ENCODE measurements at places on chromosomes 16 and 17. TPM values are rescaled to one million over a fixed set of nuclear protein-coding genes. Genes with fewer than 3 reads are reported as not detected.
A peak's percentile ranks its signal among the peaks of the same experiment; 100 is the strongest.

TNFRSF13B gene
- total RNA-seq = not detected

CCL23 gene
- not detected for total RNA-seq

QPRT gene
- 0.42 TPM for total RNA-seq

DCAF7 gene
- 39.1 TPM for total RNA-seq

SRCAP gene
- total RNA-seq = 5.5 TPM

CCL14 gene
- total RNA-seq = not detected

ZSCAN10 gene
- total RNA-seq = 0.38 TPM

CHST4 gene
- not detected for total RNA-seq

C17orf58 gene
- 38.0 TPM for total RNA-seq

MT1E gene
- 2.3 TPM for total RNA-seq

GRCh38 chr16:71439523-71439922 is 2.3 kb downstream of the TLE7 start:
- no peak for DNase-seq

- peak; percentile 75 for DNase-seq
These were observed 376.3 kb downstream of the CNTNAP4 start for GRCh38 chr16:76653390-76654026.

GRCh38 chr17:21467739-21468490 is 91.8 kb downstream of the KCNJ12 start:
- DNase-seq = no peak

GRCh38 chr17:32810690-32811089 is 66.2 kb downstream of the MYO1D start:
- DNase-seq = no peak

- no peak for DNase-seq
These were observed 13.0 kb upstream of the DPEP1 start for GRCh38 chr16:89600427-89600826.

DNA sequence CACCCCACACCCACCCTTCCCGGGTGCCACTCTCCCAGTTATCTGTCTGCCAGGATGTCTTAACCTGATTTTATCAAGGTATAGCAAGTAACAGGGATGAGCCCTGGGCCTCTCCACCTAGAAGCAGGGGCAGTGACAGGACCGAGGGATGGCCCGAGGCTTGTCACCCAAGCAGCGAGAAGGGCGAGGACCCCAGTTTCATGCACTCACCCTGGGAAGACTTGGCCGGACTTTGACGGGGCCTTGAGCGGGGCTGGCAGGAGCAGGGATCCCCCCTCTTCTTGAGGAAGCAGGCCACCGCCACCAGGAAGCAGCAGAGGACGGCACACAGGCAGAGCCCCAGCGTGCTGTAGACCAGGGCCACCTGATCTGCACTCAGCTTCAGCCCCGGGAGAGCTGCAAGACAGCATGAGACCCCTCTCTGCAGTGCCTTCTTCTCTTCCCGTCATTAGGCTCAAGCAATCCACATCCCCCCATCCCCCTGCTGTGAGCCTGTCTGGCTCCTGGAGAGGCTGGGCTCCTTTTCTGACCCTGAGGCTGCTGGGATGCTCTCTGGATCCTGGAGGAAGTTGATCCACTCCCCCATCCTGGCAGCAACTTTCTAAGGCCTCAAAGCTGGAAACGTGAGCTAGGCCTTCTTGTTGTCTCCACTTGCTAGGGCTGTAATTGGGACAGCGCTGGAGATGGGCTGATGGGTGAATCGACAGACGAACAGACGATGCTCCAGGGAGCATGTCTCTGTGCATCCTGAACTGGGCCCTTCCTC is 31.6 kb downstream of the TNFRSF13B start:
- no peak for DNase-seq

GRCh38 chr17:5675625-5676421 is 91.5 kb upstream of the NLRP1 start:
- DNase-seq = no peak

- DNase-seq = no peak
These were observed 145.6 kb downstream of the TMEM132E start for GRCh38 chr17:34725008-34725407.

GRCh38 chr16:66014221-66014620 is 352.3 kb upstream of the CDH5 start:
- DNase-seq = no peak

DNA sequence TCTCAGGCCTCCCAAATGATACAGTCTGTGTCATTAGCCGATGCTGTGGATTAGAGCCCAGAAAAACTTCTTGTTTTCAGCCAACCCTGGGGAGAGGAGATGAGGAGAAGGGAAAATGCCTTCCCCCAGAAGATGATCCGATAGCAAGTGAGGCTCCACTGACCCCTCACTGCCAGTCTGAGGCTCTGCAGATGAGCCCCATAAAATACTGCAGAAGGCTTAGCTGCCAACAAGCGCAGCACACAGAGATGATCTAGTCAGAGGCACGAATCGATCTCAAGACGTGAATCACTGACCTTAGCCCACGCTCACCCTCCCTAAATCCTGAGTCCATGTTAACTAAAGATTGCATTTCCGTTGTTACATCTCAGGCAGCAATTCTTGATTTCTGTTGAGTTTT is 31.5 kb downstream of the SALL1 start:
- DNase-seq = no peak

GRCh38 chr17:70863436-70864248 is 694.3 kb downstream of the KCNJ2 start:
- no peak for DNase-seq

DNA sequence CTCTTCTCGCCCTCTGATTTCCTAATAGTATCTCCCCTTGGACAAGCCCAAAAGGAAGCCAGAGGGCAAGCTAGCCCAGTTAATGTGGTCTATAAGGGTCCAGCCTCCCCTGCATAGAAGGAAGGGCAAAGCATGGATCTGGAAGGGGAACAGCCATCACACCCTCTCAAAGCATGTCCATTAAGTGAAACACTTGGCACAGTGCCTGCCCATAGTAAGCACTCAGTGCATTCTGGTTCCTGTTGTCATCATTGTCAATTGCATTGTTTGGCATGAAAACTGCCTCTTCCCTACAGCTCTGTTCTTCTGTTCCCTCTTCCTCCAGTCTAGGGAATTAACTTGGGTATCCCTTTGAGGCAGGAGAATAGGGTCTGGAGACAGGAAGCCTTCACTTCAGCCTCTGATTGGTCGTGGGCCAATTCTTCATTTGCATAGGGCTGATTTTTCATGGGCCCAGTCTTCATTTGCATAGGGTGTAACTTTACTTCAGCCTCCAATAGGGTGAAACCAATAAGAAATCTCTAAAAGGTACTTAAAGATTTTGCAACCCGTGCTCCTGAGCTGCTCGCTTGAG is 81.4 kb downstream of the C17orf67 start:
- no peak for DNase-seq

GRCh38 chr17:73718912-73719311 is 74.7 kb upstream of the SDK2 start:
- no peak for DNase-seq

DNA sequence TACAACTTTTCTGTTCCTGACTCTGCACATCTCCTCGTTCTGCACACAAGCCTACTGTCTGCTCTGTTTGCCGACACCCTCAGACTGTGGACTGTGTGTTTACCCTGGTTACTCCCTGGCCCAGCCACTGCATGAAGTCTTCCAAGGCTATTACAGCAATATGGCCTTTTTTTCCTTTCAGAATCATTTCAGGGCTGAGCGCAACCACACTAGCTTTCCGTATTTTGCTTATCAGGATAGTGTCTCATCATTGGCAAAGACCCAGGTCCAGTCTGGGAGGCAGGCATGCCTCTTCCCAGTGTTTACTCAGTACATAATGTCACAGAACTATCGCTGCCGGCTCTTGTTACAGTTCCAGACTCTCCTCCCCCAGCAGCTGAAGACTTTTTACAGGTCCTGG is 10.1 kb downstream of the DNAH9 start:
- no peak for DNase-seq

GRCh38 chr16:88312732-88313131 is 70.0 kb upstream of the ZNF469 start:
- no peak for DNase-seq

DNA sequence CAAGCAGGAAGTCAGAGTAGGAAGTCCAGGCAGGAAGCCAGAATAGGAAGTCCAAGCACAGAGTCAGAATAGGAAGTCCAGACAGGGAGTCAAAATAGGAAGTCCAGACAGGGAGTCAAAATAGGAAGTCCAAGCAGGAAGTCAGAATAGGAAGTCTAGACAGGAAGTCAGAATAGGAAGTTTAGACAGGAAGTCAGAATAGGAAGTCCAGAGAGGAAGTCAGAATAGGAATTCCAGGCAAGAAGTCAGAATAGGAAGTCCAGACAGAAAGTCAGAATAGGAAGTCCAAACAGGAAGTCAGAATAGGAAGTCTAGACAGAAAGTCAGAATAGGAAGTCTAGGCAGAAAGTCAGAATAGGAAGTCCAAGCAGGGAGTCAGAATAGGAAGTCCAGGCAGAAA is 105.3 kb upstream of the C16orf82 start:
- no peak for DNase-seq

DNA sequence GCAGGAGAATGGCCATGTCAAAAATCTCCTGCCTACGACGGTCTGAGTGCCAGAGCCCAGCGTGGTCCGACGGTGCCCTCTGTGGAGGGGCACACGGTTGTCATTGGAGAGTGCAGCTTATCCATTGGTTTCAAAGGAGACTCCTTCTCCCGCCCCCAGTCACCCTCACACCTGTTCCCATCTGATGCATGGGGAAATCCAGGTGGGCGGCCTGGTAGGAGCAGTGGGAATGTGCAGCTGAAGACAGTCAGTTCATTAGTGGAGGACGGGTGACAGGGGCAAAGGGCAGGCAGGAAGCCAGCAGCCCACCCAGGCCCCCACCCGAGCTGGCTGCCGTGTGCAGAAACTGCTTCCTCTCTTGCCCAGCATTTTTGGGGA is 162.3 kb downstream of the IRF8 start:
- no peak for DNase-seq

DNA sequence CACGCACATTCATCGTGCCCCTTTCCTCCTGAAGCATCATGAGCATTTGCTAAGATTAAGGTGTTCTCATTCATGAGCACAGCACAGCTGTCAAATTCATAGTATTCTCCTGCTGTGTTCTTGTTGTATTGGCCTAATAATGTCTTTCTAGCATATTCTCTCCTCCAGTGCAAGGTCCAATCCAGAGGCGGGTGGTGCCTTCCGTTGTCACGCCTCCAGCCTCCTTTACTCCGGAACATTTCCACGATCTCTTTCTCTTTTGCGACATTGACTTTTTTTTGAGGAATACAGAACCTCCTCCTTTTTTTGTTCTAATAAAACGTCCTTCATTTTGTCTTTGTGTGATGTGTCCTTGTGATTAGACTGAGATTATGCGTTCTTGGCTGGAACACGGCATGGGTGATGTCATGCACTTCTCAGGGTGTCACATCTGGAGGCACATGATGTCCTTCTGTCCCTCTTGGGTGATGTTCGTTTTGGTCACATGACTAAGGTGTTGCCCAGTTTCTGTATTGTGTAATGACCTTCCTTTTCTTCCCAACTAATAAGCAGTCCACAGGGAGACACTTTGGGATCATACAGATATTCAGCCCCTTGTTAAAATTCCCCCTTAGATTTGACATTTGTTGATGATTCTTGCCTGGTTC is 66.3 kb downstream of the CLEC16A start:
- DNase-seq = no peak

GRCh38 chr17:66313995-66314659 is 11.7 kb downstream of the PRKCA start:
- no peak for DNase-seq

GRCh38 chr17:67563692-67564228 is 154.0 kb upstream of the NOL11 start:
- DNase-seq = no peak

DNA sequence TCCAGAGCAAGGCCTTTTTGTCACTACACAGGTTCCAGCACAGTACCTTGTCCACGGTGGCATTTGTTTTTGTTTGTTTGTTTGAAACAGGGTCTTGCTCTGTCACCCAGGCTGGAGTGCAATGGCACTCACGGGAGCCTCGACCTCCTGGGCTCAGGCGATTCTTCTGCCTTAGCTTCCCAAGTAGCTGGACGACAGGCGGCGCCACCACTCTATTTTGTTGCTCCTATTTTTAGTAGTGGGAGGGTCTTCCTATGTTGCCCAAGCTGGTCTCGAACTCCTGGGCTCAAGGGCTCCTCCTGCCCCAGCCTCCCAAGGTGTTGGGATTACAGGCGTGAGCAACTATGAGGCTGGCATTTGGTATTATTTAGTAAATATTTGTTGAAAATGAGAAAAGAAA is 10.3 kb downstream of the MRC2 start:
- DNase-seq = no peak

DNA sequence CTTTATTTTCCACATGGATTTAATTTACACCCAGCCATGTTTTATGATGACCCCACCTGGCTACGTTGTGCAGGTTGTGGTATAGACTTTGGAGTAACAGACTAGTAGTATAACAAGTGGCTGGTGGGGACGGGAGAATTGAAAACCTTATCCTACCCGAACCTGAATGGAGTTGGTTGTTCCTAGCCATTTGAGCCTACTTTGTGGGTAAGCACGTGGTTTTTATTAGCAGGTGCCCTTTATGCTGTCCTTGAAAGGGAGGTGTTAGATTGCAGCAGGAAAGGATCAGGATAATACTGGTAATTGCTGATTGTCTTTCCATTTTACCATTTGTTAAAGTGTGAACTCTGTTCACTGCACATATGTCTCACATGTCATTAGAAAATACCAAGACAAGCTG is 31.9 kb upstream of the PHAF1 start:
- DNase-seq = no peak

DNA sequence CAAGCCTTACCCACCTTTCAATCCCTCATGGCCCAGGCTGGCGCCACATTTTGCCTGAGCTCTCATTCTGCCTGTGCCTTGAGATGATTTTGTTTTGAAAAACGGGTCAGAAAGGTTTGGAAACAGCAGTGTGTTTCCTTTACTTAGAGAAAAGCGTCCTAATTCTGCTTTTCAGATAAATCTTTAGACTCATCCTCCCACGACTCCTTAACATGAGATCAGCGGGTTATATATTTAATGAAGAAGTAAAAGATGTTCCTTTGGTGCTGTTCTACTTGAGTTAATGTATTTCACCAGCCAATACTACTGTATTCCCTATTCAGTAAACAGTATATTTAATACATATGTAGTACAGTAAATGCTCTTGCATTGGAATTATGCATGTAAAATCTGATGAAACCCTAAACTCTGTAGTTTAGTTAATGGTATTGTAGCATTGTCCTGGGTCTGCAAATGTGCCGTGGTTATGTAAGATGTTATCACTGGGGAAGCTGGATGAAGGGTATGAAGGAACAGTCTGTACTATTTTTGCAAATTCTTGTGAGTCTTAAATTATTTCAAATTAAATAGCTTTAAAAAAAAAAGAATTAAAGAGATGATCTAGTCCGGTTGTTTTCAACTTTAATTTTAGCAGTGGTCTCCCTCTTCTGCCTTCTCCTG is 199.4 kb upstream of the CACNG5 start:
- no peak for DNase-seq

GRCh38 chr17:76527430-76528111 is 9.9 kb downstream of the CYGB start:
- DNase-seq = no peak
